H9 (cell line): ENCODE measurements at places on chromosomes 4 and X. TPM values are rescaled to one million over a fixed set of nuclear protein-coding genes. Genes with fewer than 3 reads are reported as not detected.

Gene PNMA5
- 0.07 TPM in 1 of 2 replicates, not detected in the other for total RNA-seq

Gene GRXCR1
- total RNA-seq = not detected in 2 replicates

Gene LYAR
- 47.0 and 50.9 TPM in 2 replicates for total RNA-seq

Gene RHOH
- 7.1 and 8.2 TPM in 2 replicates for total RNA-seq

Gene PPEF2
- not detected in 2 replicates for total RNA-seq

Gene RNF150
- total RNA-seq = 3.7 and 4.4 TPM in 2 replicates

Gene MAGEB1
- 0.17 and 0.18 TPM in 2 replicates for total RNA-seq

Gene DMRTC1
- not detected in 2 replicates for total RNA-seq

Gene AMTN
- not detected in 2 replicates for total RNA-seq

Gene UGT2B10
- not detected in 2 replicates for total RNA-seq

Gene KLHL13
- total RNA-seq = 4.0 and 4.1 TPM in 2 replicates

Gene DCHS2
- 0.57 and 0.70 TPM in 2 replicates for total RNA-seq

Gene CSAG1
- not detected in 2 replicates for total RNA-seq

Gene PDCL2
- total RNA-seq = not detected in 2 replicates

Gene ANXA5
- total RNA-seq = 231 and 234 TPM in 2 replicates

GRCh38 chr4:56705334-56705733 lies 24.2 kb upstream of the HOPX start:
- no peaks in the 10 kb centered on the region for H3K27me3 ChIP-seq
- no peak for DNase-seq
- H3K4me1 ChIP-seq = no peaks in the 10 kb centered on the region
- no peak overlapping the region for H3K27ac ChIP-seq
- H3K4me3 ChIP-seq = no peak overlapping the region
- no peaks in the 10 kb centered on the region for H3K36me3 ChIP-seq

DNA sequence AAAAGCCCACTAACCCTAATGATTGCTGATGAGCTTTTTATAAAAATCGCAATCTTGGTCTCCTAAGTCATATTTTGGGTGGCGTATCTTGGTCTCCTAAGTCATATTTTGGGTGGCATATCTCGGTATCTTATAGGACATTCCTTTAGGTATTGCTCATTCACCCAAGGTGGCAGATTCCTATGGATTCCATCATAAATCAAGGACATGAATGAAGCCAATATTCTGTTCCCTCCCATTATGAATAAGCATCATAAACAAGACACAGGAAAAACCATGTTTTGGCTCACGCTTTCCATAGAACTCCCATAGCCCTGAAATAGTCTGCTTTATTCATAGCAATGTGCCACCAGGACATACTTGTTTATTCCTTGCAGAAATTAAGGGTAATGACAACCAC lies 95.0 kb upstream of the CD99 start:
- no peak overlapping the region for H3K27ac ChIP-seq
- peaks cover 6% of the 10 kb centered on the region for H3K36me3 ChIP-seq
- H3K4me3 ChIP-seq = no peak overlapping the region
- H3K27me3 ChIP-seq = no peaks in the 10 kb centered on the region
- peaks cover 3% of the 10 kb centered on the region; the same call in 1 of the 2 replicates for H3K4me1 ChIP-seq

- no peak overlapping the region for H3K27ac ChIP-seq
- no peaks in the 10 kb centered on the region for H3K4me1 ChIP-seq
Observed at GRCh38 chrX:86711531-86712180, 563.4 kb downstream of the DACH2 start.

GRCh38 chrX:111100191-111100590 lies 4.2 kb downstream of the PAK3 start:
- H3K27ac ChIP-seq = no peak overlapping the region
- peak; percentile 65 for DNase-seq
- H3K4me1 ChIP-seq = peaks cover 3% of the 10 kb centered on the region; the same call in 1 of the 2 replicates
- peaks cover 20% of the 10 kb centered on the region for H3K36me3 ChIP-seq

DNA sequence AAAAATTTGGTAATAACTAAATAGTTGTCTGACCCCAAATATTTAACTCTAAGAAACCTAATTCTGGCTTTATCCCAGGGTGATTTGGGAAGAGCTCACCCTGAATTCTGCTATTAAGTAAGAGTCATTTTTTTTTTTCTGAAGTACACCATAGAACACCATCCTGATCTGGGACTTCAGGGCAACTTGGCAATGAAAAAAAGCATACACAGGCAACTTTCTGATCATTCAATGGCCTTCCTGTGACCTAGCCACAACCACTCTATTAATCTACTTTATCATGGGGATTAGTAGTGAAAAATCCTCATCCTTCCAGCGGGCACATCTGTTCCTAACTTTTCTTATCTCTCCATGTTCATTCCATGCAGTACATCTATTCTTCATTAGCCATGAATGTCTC lies 333.2 kb upstream of the MAD2L1 start:
- H3K36me3 ChIP-seq = peaks cover 1% of the 10 kb centered on the region; the same call in 1 of the 3 replicates
- H3K4me1 ChIP-seq = no peaks in the 10 kb centered on the region
- H3K4me3 ChIP-seq = no peak overlapping the region
- no peak for DNase-seq
- no peak overlapping the region for H3K27ac ChIP-seq

DNA sequence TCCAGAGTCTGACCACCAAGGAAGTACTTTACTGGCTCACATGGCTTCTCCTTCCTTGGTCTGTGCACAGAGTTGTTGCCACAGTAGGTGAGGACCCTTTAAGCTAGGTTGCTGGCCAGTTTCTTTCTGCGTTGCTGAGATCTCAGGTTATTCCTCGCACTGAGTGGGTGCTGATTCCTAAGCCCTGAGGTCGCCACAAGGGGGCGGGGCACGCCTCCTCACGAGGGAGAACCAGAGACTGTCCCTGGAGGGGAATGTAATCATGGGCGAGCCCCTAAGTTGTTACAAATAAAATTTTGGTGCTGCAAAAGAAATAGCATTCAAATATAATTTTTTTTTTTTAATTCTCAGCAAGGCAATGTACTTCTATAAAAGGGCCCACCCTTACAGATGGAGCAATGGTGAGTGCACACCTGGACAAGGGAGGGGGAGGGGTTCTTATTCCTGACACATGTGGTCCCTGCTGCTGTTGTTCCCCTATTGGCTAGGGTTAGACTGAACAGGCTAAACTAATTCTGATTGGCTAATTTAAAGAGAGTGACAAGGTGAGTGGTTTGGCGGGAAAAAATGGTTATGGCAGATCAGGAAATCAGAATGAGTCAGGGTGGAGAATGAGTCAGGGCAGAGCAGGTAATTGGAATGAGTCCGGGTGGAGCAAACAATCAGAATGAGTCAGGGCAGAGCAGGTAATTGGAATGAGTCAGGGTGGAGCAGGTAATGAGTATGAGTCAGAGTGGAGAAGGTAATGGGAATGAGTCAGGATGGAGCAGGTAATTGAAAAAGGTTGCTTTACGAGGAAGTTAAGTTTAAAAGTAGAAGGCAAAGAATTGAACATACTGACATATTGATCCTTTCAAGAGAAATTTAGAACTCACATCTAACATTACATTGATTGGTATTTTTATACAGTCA lies 107.5 kb downstream of the VSIG4 start:
- H3K27me3 ChIP-seq = no peaks in the 10 kb centered on the region
- H3K27ac ChIP-seq = no peak overlapping the region
- H3K4me3 ChIP-seq = no peak overlapping the region
- no peaks in the 10 kb centered on the region for H3K4me1 ChIP-seq
- DNase-seq = no peak

DNA sequence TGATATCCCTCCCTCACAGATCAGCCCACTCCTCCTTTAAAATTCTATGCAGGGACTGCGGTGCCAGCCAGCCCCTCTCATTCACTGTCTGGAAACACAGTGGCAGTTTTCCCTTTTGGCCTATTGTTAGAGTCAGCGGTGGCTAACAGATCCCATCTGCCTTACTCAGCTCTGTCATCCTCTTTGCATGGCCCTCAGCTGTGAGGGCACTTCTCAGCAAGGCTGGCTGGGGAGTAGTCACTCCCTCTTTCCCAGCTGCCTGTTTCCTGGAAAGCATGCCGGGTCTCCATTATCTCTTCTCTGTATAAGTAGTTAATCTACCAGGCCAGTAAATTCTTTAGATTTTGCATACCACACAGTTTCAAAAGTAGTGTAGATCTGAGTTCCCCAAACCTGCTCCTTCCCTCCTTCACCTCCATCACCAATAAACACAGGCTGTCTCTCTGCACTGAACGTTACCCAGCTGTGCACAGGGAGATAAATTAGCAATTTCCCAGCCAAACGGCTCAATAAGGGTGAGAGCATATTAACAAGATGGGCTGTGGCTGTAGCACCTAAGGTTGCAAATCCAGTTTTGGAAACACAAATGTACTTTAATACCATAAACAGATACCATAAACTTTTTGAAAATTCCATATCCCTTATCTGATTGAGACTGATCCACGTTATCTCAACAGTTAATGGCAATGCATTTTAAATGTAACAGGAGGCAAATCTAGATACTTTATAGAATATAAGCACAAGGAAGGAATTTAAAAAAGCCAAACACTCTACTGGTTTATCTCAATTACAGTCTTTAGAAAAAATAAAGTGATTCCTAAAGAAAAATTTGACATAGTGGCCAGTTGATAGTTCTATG lies 229.3 kb downstream of the ANKRD50 start:
- peak overlapping the region; percentile 47; the same call in 1 of the 3 replicates for H3K4me3 ChIP-seq
- DNase-seq = peak; percentile 45
- no peak overlapping the region for H3K27ac ChIP-seq
- peaks cover 6% of the 10 kb centered on the region for H3K36me3 ChIP-seq

- peaks cover 4% of the 10 kb centered on the region; the same call in 1 of the 2 replicates for H3K4me1 ChIP-seq
- no peak overlapping the region for H3K4me3 ChIP-seq
Observed at GRCh38 chr4:151743128-151743854, 17.5 kb downstream of the GATB start.

DNA sequence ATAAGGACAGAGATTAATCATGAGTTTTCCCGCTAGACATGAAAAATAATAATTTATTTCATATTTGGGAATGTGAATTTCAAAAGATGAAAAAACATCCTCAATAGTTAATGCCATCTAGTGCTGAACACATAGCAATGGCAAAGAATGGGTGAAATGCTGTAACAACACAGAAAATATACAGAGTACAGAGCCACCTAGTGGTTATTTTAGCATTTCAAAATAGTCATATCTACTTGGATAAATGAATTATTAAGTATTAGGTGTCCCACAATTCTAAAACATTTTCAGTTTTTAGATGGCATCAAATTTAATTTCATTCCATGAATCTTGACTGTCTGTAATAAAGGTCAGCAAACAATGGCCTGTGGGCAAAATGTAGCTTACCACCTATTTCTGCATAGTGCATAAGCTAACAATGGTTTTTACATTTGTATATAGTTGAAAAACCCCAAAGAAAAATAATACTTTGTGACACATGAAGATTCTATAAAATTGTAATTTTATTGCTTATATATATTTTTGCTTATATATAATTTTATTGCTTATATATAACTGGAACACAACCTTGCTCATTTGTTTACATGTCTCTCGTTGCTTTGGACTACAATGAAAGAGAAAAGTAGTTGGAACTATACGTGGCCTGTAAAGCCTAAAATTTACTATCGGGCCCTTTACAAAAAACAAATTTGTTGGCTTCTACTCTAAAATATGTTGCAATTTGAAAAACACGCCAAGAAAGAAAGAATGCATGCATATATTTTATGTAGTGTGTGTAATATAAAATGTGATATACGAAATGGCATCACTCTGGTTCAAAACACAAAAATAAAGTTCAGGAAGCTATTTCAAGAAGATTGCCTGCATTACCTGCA lies 99.1 kb upstream of the FAM47C start:
- no peak overlapping the region for H3K27ac ChIP-seq
- no peaks in the 10 kb centered on the region for H3K4me1 ChIP-seq
- H3K4me3 ChIP-seq = no peak overlapping the region
- H3K36me3 ChIP-seq = peaks cover 12% of the 10 kb centered on the region

GRCh38 chrX:69523314-69523713 lies 19.2 kb downstream of the NALF2 start:
- H3K4me3 ChIP-seq = no peak overlapping the region
- peaks cover 3% of the 10 kb centered on the region; the same call in 1 of the 2 replicates for H3K4me1 ChIP-seq
- DNase-seq = no peak
- no peaks in the 10 kb centered on the region for H3K27me3 ChIP-seq
- no peak overlapping the region for H3K27ac ChIP-seq
- H3K36me3 ChIP-seq = no peaks in the 10 kb centered on the region

DNA sequence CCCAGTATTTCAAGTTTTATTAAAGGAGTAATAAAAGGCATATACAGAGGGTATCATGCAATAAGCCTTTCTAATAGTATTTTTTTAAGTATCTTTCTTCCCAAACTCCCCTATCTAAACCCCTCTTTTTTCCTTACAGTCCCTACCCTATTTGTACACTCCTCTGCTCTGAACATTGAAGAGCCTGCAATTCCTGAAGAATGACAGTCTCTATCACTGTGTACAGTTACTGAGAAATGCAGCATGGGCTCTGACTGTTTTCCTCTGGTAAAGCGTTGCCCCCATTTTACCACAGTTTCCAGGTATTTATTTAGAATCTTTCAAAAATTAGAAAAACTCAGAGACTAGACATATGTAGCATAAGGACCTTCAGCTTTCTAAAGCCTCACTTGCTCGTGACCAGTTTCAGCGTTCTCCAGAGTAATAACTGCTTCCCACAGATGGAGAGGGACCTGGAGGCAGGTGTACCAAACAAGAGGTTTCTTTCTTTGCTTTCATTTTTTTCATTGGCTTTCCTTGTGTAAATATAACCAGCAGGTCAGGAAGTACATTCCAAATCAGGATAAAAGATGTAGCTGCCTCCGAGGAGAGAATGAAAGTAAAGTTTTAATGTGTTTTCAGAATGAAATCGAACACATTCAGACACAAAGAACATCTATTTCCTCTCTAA lies 230.8 kb downstream of the CFAP299 start:
- no peaks in the 10 kb centered on the region for H3K4me1 ChIP-seq
- no peak overlapping the region for H3K27ac ChIP-seq
- no peak for DNase-seq
- H3K27me3 ChIP-seq = no peaks in the 10 kb centered on the region

DNA sequence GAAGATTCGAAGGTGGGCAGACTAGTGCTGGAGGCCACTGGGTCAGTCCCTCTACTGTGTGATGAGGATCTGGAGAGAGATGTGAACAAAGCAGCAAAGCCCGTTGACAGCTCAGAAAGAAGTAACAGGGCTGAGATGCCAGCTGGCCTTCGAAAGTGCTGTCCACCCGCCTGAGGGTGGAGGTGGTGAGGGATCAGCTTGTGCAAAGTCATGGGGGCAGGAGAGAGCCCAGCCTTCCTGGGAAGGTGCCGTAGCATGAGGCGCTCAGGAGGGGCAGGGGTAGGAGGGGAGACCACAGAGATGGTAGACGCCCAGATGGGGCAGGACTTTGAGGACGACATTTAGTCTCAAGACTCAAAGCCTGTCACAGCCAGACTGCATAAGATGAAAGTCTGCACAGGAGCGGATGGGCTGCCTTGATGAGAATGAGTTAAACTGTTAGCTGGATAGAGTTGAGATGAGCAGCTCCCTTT lies 19.7 kb downstream of the TBC1D14 start:
- peaks cover 31% of the 10 kb centered on the region for H3K36me3 ChIP-seq
- no peaks in the 10 kb centered on the region for H3K4me1 ChIP-seq
- no peak overlapping the region for H3K27ac ChIP-seq
- DNase-seq = no peak
- no peaks in the 10 kb centered on the region for H3K27me3 ChIP-seq
